ENCODE measurements at places on chromosomes 13 and 19.

DNA sequence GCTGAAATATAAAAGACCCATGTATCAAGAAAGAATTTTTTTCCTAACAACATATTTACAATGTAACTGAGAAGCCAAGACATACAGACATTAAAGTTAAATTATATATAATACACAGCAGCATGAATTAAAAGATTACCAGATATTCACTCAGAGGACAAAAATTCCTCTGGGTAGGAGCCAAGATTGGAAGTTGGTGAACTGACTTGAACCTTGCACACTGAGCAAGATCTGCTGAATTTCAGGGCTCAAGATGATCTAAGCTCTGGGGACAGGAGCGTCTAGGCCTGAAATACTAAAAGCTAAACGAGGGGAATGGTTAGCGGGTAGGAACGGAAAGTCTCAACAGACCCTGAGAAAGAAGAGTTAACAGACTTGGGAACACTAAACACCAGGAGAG, 8.5 kb downstream of the FOXO1 start:
- no peak for DNase-seq

- no peak for DNase-seq
These were observed 811.1 kb downstream of the UQCRFS1 start for GRCh38 chr19:28401739-28402424.

GRCh38 chr19:42794765-42795164, 29.3 kb upstream of the PSG8 start:
- no peak for DNase-seq

- no peak for DNase-seq
These were observed 257.6 kb downstream of the DLEU7 start for GRCh38 chr13:50585674-50586413.

DNA sequence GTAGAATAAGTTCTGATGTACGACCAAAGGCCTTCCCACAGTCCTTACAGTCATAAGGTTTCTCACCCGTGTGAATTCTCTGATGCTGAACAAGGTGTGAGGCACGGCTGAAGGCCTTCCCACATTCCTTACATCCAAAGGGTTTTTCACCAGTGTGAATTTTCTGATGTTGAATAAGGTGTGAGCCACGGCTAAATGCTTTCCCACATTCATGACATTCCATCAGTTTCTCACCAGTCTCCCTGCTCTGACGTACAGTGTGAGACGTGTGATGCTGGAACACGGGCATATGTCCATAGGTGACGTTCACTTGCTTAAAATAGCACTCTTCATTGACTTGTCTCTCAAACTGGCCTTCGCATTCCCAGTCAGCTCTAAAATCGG, 31.0 kb upstream of the COX7A1 start:
- DNase-seq, result no peak

DNA sequence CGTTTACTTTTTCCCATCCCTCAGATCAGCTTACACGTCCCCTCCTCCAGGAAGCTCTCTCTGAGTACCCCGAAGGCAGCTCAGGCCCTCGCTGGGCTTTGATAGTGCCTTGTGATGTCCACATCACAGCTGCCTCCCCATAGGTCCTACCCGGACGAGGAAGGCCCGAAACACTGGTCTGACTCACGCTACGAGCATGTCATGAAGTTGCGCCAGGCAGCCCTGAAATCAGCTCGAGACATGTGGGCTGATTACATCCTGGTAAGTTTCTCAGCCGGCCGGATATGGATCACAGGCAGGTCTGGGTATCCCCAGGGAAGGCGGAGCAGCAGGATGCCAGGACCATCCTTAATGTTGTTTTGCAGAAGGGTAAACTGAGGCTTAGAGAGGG, 4.8 kb downstream of the COLGALT1 start:
- DNase-seq, result peak; percentile 99

DNA sequence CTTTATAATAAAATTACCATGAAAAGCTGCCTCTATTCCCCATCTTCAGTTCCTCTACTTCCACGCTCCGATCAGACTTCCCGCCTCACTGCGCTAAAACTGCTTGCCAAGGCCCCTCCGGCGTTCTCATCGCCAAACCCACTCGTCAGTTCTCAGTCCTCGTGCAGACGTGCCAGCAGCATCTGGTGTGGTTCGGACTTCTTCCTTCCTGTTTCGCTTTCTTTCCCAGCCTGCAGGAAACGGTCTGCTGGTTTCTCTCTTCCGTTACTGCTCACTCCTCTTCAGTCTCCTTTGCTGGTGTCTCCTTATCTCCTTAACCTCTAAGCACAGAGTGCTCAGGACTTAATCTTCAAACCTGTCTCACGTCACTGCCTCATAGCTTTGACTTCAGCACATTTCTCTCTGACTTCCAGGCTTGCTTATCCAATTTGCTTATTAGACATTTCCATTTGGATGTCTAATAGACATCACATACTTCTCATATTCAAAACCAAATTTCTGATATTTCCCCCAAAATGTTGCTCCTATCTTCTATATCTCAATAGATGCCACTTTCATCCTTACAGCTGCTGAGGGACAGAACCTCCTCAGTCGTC, 40.3 kb downstream of the RCBTB2 start:
- no peak for DNase-seq

DNA sequence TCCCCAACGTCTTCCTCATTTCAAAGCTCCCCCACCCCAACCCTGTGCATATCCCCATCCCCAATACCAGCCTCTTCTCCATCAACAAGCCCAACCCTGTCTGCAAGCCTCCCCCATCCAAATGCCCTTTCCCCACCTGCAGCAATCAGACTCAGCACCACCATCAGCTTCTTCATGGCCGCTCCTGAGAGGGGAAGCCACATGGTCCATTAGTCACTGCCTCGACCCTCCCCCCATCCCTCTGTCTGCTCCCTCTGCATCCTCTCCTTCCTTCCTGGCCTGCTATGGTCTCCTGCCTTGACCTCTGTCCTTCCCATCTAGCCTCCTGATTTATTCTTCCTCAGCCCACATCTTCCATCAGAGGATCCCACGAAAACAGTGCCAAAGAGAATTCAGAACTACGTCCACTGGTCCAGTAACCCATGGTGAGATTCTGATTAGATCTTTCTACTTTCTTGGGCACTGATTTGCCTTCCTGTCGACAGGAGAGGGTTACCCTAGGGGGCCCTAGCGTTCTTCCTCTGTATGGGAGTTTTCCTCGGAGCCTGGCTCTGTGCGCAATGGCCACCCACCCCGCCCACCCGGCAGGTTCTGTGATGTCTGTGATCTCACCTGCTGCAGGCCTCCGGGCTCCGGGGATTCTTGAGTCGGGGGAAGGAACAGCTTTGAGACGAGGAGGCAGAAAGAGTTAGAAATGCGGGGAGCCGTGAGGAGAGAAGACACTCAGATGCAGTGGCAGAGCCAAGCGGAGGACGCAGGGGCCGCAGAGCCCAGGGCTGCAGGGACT, 1.3 kb downstream of the KLK6 start:
- no peak for DNase-seq

- DNase-seq, result no peak
These were observed 26.4 kb upstream of the RAP2A start for GRCh38 chr13:97407540-97407939.

DNA sequence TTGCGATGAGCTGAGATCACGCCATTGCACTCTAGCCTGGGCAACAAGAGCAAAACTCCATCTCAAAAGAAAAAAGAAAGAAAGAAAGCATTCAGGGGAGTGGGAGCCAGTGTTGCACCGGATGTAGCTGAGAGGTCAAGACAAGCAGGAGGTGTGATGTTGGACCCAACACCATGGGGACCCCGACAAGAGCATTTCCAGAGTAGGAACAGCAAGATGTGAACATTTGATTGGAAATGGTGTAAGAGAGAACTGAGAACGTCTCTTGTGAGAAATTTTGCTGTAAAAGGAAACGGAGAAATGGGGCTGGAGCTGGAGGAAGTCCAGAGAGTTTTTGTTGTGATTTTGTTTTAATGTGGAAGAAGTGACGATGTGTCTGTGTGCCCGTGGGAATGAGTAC, 15.8 kb upstream of the DPF1 start:
- DNase-seq, result no peak

- no peak for DNase-seq
These were observed 31.7 kb downstream of the WASF3 start for GRCh38 chr13:26589226-26589625.

DNA sequence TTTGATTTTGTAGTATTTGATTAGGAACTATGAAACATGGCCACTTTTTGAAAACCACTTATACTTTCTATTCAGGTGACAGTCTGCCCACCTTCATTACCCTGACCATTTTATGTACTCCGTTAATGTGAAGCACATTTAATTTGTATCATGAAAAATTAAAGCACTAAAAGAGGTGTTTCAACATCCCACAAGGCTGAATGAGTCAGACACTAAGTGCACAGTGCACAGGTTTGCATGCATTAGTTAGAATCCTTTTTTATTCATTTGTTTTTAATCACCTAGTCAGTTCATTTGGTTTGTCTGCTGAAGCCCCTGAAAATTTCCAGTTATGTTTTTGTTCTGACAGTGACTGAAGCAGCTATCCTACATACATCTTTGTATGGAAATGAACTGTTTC, 271.0 kb downstream of the SLITRK5 start:
- DNase-seq, result peak; percentile 2

- DNase-seq, result peak; percentile 51
These were observed 712 bp downstream of the BBC3 start for GRCh38 chr19:47230054-47230920.

DNA sequence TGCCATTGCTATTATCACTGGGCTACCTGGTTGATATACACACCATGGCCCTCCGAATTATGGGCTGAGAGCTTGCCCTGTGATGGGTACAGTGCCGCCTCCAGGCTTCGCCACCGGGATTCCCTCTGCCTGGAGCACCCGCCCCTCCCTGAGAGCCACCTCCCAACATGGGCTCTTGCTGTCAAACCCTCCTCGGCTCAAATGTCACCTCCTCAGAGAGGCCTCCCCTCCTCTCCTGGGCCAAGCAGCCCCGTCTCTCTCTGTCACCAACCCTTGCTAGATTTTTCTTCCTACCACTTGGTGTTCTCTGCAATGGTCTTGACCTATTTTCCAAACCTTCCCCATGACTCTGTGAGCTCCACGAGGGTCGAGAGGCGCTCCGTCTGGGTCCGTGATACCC, 12.2 kb upstream of the TLE2 start:
- DNase-seq, result no peak

- DNase-seq, result no peak
These were observed 51.5 kb downstream of the ZNF787 start for GRCh38 chr19:56069642-56070041.

DNA sequence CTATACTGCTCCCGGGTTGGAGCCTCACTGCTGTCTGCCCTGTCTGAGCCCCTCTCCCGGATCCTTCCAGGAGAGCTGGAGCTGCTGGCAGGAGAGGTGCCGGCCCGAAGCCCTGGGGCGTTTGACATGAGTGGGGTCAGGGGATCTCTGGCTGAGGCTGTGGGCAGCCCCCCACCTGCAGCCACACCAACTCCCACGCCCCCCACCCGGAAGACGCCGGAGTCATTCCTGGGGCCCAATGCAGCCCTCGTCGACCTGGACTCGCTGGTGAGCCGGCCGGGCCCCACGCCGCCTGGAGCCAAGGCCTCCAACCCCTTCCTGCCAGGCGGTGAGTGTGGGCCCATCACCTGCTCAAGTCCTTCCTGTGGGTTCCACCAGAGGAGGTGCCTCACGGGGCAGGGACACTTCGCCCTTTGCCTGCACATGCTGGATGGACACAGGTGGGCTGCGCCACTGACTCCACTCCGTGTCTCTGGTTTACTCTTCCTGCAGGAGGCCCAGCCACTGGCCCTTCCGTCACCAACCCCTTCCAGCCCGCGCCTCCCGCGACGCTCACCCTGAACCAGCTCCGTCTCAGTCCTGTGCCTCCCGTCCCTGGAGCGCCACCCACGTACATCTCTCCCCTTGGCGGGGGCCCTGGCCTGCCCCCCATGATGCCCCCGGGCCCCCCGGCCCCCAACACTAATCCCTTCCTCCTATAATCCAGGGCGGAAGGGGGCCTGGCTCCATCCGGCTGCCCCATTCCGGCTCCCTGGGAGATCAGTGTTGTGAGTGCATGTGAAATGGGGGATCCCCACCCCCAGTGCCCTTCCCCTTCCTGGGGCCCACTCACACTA, 19.8 kb downstream of the EPN1 start:
- DNase-seq, result no peak

DNA sequence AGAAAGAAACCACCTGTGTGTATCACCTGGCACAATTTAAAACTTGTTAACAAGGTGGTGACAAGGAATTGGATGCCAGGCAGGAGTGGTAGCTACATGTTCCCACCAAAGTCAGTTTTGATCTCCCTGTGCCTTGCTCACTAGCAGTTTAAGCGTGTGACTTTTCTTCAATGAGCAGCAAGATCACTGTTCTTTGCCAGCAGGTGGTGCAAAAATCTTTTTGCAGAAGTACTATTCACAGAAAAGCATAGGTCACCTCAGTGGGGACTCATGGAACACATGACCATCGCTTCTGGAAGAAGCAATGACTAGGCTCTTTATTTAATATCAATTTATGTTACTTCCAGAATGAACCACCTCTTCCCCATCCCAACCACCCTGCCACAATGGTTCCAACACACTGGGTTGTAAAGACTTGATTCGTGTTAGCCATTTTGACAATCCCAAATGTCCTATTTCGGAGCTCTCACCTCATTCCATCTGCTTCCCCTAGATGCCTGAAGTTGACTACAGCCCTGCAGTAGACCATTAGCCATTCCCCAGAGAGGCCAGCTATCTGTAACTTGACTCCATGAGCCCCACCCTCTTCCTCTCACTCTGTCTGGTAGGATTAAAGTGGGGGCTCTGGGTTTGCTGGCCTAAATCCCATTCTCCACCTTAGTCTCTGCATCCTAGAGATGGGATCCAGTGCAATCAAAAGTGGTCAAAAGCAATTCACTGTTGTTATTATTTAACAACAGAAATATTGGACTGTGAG, 59.1 kb upstream of the TNFRSF19 start:
- DNase-seq, result no peak

- DNase-seq, result peak; percentile 1
These were observed 12.5 kb downstream of the ALG5 start for GRCh38 chr13:36986462-36987240.

DNA sequence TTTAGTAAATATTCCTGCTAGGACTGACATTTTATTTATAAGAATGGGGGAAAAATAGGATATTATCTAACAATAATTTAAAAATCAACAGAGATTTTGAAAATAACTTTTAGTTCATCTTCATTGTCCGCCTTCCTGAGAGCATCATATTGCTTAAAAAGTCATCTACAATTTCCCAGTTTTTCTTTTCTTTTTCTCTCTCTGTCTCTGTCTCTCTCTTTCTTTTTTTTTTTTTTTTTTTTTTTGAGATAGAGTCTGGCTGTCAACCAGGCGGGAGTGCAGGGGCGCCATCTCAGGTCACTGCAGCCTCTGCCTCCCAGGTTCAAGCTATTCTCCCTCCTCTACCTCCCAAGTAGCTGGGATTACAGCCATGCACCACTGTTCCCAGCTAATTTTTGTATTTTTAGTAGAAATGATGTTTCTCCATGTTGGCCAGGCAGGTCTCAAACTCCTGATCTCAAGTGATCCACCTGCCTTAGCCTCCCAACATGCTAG, 276.3 kb downstream of the DACH1 start:
- DNase-seq, result no peak

Data from NCI-H226 (cell line).